Islet precursor cell (in vitro differentiated cells): ENCODE measurements at places on chromosomes 1 and 21.

- peak; percentile 85 for DNase-seq
Observed at GRCh38 chr1:180168786-180169639, 14.3 kb downstream of the QSOX1 start.

DNA sequence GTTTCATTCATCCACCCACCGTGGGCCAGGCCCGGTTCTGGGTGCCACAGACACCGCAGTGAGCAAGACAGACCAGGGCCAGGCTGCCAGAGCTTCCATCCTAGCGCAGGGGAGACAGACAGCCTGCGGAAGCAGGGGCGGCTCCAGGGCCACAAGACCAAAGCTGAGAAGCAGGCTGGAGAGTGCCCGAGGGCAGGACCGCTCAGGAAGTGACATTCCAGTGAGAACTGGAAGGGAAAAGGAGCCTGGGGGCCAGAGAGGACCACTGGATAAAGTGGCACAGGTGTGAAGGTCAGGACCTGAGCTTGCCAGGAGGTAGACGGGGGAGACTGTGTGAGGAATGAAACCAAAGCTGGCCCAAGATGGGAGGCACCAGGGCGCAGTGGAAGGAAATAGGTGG, 59.5 kb upstream of the EFHD2 start:
- DNase-seq = peak; percentile 90

DNA sequence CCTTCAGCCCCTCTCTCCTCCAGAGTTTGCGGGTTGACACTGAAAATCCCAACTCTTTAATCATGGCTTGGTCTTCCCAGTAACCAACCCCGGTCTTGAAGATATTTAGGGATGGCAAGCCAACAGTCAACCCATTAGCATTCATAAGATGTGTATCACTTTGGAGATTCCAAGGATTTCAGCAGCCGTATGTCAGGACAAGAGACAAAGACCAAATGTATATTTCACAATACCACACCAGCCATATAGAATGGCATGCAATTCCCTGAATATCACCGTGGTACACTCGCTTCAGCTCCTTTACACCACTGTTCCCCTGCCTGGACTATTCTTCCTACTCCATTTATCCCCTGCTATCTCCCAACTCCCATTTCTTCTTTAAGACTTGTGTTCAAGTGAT, 109.2 kb downstream of the CSMD2 start:
- no peak for DNase-seq

GRCh38 chr1:25503551-25504426, 39.6 kb upstream of the LDLRAP1 start:
- peak; percentile 81 for DNase-seq

GRCh38 chr1:211591980-211592493, 13.1 kb upstream of the SLC30A1 start:
- peak; percentile 84 for DNase-seq

DNA sequence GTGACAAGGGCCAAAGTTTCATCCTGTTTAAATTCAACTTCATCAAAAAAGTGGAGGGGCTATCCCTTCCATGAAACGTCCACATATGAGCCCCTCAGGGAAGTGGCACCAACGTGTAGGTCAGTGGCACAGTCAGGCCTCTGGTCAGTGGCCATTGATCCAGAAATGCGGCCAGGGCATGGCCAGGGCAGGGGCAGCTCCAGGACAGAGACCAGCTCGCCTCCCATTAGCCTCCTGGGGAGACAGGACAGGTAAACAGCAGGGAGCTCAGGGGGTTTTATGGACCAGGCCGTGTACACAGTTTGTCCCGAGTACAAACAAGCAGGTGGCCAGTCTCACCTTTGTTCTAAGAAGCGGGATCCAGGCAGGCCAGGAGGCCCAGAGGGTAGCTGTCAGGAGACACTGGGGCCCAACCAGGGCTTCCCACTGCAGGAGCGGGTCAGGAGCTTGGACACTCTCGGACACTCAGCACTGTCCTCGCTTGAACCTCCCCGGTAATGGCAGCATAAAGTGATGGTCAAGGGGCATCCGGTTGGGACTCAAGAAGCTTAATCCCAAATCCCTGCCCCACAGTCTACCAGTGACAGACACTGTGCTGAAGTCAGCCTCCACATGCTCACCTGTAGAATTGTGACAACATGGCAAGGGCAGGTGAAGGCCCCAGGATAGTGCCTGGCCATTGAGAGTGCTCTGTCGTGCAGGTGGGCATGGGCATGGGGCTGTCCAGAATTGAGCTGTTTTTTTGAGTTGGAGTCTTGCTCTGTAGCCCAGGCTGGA, 144.1 kb upstream of the ERRFI1 start:
- no peak for DNase-seq
